Right hindlimb (tissue), 1 donor: ENCODE measurements at places on chromosomes 6 and 20.
A peak's percentile ranks its signal among the peaks of the same experiment; 100 is the strongest.

GRCh38 chr6:151702851-151703658 lies 104.4 kb upstream of the ESR1 start:
- no peak for DNase-seq

GRCh38 chr6:134956676-134957075 lies 6.8 kb upstream of the ALDH8A1 start:
- no peak for DNase-seq

DNA sequence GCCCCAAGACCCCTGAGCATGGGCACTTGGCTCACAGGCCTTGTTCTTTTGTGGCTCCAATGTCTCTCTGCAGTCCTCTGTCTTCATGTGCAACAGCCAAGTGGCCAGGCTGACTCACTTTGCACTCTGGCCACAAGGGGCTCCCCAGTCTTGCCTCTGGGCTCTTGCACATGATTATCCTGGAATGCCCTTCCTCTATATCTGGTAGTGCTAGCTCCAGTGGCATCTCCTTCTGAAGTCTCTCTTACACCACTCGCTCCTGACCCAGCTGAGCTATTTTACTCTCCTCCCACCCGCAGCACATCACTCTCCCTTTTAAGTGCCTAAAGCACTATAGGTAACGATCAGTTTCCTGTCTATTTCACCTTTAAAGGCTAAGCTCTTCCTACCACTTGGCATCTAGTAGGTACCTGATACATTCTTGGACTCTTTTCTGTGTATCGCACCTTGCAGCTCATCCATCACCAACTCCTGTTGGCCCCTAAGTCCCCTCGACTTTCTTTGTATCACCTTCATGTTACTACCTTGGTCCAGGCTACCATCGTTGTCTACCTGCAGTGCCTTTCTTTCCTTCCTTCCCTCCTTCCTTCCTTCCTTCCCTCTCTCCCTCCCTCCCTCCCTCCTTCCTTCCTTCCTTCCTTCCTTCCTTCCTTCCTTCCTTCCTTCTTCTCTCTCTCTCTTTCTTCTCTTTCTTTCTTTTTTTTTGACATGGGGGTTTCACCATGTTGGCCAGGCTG lies 211.9 kb upstream of the RNF24 start:
- no peak for DNase-seq

- no peak for DNase-seq
Observed at GRCh38 chr6:71199736-71200135, 88.9 kb upstream of the OGFRL1 start.

DNA sequence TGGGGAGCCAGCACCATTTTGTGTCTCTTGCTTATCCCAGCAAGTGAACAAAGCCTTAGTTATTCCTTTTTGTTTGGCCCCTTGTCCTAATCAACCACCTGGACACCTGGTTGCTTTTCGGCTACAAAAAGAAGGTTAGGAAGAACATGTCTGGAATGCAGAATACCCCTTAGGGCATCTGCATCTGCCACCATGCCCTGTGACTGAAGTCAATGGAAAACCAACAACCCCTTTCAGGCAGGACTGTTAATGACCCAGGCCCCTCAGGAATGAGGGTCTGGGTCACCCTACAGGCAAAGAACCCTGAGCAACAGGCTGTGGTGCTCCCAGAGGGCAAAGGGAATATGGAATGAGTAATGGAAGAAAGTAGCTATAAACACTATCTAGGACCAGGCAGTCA lies 78.5 kb downstream of the PDE10A start:
- DNase-seq = no peak

- no peak for DNase-seq
Observed at GRCh38 chr6:2196079-2196679, 49.2 kb downstream of the GMDS start.

DNA sequence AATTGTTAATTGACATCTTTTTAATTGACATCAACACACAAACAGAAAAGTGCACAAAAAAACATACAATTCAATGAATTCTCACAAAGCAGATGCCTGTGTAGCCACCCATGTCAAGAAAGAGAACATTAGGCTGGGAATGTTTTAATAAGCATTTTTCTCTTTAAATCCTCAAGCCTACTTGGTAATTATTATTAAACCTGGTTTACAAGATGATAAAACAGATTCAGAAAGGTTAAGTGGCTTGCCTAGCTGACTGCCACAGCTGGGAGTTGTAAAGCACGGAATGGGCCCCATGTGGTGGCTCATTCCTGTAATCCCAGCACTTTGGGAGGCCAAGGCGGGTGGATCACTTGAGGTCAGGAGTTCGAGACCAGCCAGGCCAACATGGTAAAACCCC lies 90.0 kb upstream of the AKAP12 start:
- no peak for DNase-seq

DNA sequence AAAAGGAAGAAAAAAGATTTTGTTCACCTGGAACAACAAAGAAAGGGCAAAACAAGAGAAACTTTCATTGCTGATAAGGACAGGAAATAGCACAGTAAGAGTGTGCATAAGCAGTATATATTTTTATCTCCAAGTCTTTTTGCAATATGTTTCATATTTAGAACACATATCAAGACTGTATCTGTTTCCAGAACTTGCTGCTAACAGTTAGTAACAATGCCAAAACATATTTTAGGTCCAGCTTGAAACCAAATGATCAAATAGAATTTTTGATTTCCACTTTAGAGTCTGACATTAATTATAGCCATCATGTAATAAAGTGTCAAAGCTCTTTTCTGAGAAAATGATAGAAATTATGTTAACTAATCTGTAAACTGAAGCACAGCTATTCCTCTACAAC lies 143.5 kb upstream of the SUPT3H start:
- no peak for DNase-seq

- no peak for DNase-seq
Observed at GRCh38 chr6:126361832-126362440, 22.0 kb downstream of the CENPW start.

DNA sequence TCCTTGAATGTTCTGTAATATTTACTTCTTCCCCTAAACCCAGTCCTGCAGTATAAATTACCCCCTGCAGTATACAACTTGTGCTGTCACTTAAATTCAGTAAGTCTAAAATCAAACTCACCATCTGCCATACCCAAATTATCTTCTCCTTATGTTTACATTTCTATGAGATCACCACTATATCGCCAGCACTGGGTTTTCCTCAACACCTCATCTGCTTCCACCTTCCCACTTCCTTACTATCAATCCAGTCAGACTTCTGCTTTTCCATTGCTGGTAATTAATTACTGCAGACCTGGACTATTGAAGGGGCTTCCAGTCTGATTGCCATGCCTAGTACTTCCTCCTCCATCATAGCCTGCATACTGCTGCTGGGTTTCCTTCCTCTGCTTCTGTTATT lies 15.2 kb downstream of the EFHC1 start:
- no peak for DNase-seq

GRCh38 chr20:49229381-49229780 lies 10.2 kb downstream of the DDX27 start:
- no peak for DNase-seq

GRCh38 chr6:1463275-1463674 lies 73.9 kb downstream of the FOXF2 start:
- DNase-seq = no peak

DNA sequence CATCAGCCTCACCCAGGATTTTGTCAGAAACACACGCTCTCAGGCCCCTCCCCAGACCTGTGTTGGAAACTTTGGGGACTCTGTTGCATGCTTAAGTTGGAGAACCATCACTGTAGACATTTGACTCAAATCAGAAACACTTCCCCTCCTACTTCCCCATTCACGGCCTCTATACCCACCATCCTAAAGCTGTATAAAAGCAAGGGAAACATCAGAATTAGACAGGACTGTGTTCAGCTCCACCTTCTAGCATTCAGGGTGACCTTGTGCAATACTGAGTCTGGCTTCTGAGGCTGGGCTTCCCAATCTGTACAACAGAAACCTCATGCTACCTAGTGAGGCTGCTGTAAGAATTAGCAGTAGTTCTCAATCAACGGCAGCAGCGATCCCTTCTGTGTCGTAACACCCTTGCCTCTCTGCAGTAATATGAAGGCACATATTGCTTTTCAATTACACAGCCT lies 252.3 kb downstream of the LY86 start:
- no peak for DNase-seq

DNA sequence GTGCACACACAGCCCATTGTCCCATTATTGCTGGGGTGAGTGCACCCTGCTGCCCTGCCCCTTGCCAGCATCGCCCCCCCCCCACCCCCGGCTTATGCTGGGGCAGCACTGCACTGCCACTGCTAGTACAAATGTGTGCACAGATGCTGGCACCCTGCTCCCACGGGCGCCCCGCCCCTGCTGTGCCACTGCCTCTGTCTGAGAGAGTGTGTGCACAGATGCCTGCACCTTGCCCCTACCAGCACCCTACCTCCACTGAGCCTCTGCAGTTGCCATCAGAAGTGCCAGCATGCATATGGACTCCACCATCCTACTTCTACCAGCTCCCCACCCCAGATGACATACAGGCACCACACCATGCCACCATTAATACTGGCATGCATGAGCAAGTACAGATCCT lies 454.6 kb upstream of the KHDRBS2 start:
- DNase-seq = no peak

- DNase-seq = no peak
Observed at GRCh38 chr20:41505184-41505583, 113.0 kb downstream of the CHD6 start.

GRCh38 chr6:33857932-33858475 lies 54.2 kb upstream of the MLN start:
- no peak for DNase-seq

- DNase-seq = no peak
Observed at GRCh38 chr20:32753731-32754130, 8.5 kb upstream of the DNMT3B start.

GRCh38 chr6:87600576-87600975 lies 10.6 kb downstream of the ORC3 start:
- no peak for DNase-seq

DNA sequence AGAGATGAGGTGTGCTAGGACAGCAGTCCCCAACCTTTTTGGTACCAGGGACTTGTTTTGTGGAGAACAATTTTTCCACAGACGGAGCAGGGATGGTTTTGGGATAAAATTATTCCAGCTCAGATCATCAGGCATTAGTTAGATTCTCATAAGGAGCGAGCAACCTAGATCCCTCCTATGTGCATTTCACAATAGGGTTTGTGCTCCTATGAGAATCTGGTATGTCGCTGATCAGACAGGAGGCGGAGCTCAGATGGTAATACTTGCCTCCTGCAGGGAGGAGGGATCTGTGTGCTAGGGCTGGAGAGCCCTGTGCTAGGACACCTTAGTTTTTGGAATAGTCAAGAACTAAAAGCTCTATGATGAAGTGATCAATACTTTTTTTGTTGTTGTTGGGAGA lies 2.5 kb downstream of the SMIM13 start:
- DNase-seq = no peak

- DNase-seq = no peak
Observed at GRCh38 chr6:28078050-28078449, 2.3 kb upstream of the ZNF165 start.

DNA sequence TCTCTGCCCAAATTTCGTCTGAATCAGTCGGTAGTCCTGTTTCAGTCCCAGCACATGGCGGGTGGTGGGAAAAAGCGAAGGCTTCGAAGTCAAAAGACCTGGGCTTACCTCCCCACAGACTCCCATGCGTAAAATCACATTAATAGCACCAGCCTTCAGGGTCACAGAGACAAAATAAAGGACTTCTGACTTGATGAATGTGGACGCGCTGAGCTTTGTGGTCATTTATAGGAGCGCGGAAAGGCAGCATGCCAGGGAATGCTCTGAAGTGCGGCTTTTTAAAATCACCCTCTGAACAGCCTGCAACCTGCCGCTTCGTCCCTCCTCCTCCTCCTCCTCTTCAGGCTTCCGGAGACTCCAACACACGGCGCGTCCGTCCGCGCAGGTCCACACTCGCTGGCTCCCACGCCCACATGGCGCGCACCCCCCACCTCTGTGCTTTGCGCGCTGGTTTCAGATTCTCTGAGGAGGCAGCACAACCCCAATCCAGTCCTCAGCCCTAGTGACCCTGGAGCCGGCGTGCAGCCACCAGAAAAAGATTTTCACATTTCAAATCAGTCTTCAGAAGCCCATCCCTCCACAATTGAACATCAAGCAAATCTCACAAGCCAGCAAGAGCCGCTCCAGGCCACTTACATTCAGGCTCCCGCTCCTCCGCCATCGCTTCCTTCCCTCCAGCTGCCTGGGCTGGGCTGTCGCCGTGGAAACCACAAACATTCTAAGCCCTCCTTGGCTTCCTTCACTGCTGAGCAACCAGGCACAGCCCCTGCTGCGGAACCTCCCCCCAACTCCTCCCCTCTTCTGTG lies at the start of gene C6orf118:
TSS of gene C6orf118 (minus strand) at position 680 of the 806 bp plus-strand sequence. CDS start at position 661, 19 bp downstream.
- DNase-seq = peak; percentile 95

GRCh38 chr6:69732640-69733039 lies 64.2 kb downstream of the LMBRD1 start:
- no peak for DNase-seq

- peak; percentile 58 for DNase-seq
Observed at GRCh38 chr6:168782187-168782751, 341.3 kb downstream of the SMOC2 start.

- no peak for DNase-seq
Observed at GRCh38 chr6:102114402-102114801, 720.9 kb downstream of the GRIK2 start.

- no peak for DNase-seq
Observed at GRCh38 chr20:21147593-21147992, 21.7 kb downstream of the KIZ start.

DNA sequence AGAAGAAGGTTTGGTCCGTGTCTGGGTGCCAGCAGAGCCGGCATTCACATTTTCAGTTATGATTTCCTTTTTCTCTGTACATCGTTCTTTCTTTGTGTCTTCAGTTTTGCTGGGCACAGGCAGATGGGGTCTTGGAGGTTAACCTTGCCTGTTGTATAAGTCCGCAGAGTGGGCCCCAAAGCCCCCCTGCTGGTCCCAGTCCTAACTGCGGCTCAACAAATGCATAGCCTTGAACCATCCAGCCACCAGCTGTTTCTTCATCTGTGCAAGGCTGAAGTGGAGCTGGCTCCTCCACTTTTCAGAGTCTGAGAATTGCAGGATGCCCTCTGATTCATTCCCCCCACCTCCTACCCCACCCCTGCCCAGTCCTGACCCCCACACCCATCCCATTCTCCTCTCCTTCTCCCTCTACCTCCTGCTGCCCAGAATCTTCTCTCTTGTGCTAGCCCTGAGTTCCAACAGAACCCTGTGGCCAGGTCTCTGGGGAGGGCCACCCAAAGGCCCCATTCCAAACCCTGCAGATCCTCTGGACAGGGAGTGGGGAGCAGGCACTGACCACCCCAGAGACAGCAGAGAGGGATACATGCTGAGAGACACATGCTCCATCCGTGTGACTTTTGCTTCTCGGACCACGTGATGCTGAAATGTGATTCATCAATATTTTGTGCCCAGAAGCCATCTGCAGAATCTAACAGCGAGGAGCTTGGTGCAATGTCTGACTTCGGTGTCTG lies 386.5 kb upstream of the SULF2 start:
- no peak for DNase-seq

DNA sequence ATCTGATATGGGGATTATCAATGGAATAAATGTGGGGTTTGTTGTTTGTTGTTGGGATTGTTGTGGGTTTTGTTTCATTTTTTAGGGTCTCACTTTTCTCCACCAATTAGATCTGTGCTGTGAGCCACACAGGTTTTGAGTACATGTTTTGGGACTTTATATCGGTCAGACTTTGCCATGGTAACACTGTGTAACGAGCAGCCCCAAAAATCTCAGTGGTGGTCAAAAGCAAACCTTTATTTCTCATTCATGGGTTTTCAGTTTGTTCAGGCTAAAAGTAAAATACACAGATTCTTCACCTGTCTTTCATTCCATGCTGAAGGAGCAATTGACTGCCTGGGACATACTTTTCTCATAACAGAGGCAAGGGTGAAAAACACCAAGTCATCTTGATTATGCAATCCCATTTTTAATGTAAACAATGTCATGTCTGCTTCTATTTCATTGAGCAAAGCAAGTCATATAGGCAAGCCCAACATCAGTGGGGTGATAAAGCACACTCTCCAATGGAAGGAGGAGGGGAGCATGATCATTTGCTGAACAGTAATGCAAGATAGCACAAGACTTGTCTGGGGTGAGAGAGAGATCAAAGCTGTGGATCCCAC lies 101.1 kb upstream of the PLCB4 start:
- no peak for DNase-seq
